Esophagus muscularis mucosa (tissue), 4 donors: ENCODE measurements at places on chromosomes 2 and 18. TPM values are rescaled to one million over a fixed set of nuclear protein-coding genes. Genes with fewer than 3 reads are reported as not detected.

Gene PLGLB2
- 1.2 TPM for total RNA-seq

Gene ANKRD30BL
- total RNA-seq, result not detected

Gene KYNU
- 1.2 TPM for total RNA-seq

Gene STON1
- total RNA-seq, result 198 TPM

GRCh38 chr2:191231995-191232394, 13.2 kb upstream of the MYO1B start:
- H3K27me3 ChIP-seq, result no peaks in the 10 kb centered on the region
- H3K4me3 ChIP-seq, result no peak overlapping the region
- peak overlapping the region; percentile 53 for H3K27ac ChIP-seq
- H3K36me3 ChIP-seq, result no peaks in the 10 kb centered on the region
- peaks cover 19% of the 10 kb centered on the region for H3K4me1 ChIP-seq

- H3K27ac ChIP-seq, result no peak overlapping the region
- no peak for DNase-seq
- H3K4me3 ChIP-seq, result no peak overlapping the region
- no peaks in the 10 kb centered on the region for H3K4me1 ChIP-seq
Observed at GRCh38 chr18:75179819-75180600, 28.9 kb downstream of the PTGR3 start.

GRCh38 chr18:8084160-8084559, 517.0 kb downstream of the PTPRM start:
- H3K27me3 ChIP-seq, result no peaks in the 10 kb centered on the region
- H3K36me3 ChIP-seq, result peaks cover 7% of the 10 kb centered on the region
- no peak overlapping the region for H3K27ac ChIP-seq
- DNase-seq, result no peak
- H3K4me1 ChIP-seq, result no peaks in the 10 kb centered on the region
- no peak overlapping the region for H3K4me3 ChIP-seq

- no peak overlapping the region for H3K27ac ChIP-seq
- H3K4me3 ChIP-seq, result no peak overlapping the region
- H3K27me3 ChIP-seq, result no peaks in the 10 kb centered on the region
- H3K36me3 ChIP-seq, result no peaks in the 10 kb centered on the region
- DNase-seq, result no peak
Observed at GRCh38 chr2:122203523-122203922, 448.1 kb downstream of the TSN start.

- no peaks in the 10 kb centered on the region for H3K27me3 ChIP-seq
- no peak overlapping the region for H3K4me3 ChIP-seq
- no peaks in the 10 kb centered on the region for H3K36me3 ChIP-seq
- DNase-seq, result no peak
- no peaks in the 10 kb centered on the region for H3K4me1 ChIP-seq
- no peak overlapping the region for H3K27ac ChIP-seq
Observed at GRCh38 chr2:104919127-104919526, 65.2 kb downstream of the POU3F3 start.

DNA sequence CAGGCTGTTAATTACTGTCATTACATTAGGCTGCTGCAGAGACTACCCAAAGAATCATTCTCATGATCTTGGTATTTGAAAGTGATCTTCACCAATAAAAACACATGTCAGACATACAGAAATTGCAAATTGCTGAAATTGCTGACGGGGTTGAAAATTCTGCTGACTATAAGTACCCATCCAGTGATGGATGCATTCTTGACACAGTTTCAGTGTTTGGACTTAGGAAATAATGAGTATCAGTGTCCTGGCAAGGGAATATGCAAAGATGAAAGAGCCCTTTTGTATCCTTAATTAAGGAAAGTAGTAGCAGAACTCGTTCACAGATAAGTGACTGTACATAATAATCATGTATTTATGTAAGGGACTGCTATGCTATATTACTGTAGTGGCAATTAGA, 221.1 kb upstream of the ATP5MC3 start:
- H3K27ac ChIP-seq, result no peak overlapping the region
- H3K36me3 ChIP-seq, result no peaks in the 10 kb centered on the region
- no peaks in the 10 kb centered on the region for H3K4me1 ChIP-seq

- peaks cover 11% of the 10 kb centered on the region for H3K36me3 ChIP-seq
- no peak for DNase-seq
- H3K4me3 ChIP-seq, result peak overlapping the region; percentile 70
- H3K27me3 ChIP-seq, result peaks cover 15% of the 10 kb centered on the region
- peaks cover 42% of the 10 kb centered on the region for H3K4me1 ChIP-seq
- peak overlapping the region; percentile 50 for H3K27ac ChIP-seq
Observed at GRCh38 chr2:238240757-238241711, 1.2 kb upstream of the HES6 start.
